HuH-7.5 (cell line): ENCODE measurements at places on chromosomes 4 and X.

DNA sequence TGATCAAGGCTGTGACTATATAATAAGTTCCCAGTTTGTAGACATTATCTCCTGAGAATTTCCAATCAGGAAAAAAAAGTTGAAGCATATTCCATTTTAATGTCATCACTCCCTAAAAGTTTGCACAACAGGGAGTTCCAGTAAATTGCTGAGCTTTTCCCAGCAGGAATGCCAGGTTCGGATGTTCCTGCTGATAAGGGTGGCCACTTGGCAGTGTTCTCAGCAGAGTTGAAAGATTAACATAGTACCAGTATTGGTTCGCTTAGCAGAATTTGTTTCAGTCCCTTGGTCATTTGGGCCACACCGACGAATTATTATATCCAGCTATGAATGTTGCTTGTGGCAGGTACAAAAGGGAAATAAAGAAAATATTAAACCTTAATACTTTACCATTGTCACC lies 5.2 kb upstream of the CXCL2 start:
- DNase-seq = no peak

- peak; percentile 92 for DNase-seq
Observed at GRCh38 chr4:1777822-1778641, 15.1 kb upstream of the FGFR3 start.

- no peak for DNase-seq
Observed at GRCh38 chrX:133177202-133177601, 41.0 kb downstream of the TFDP3 start.

- DNase-seq = no peak
Observed at GRCh38 chr4:95431678-95432077, 117.1 kb downstream of the UNC5C start.

GRCh38 chr4:74618659-74619058 lies 173.7 kb downstream of the AREG start:
- DNase-seq = no peak

- no peak for DNase-seq
Observed at GRCh38 chr4:139892973-139893736, 227.5 kb downstream of the MGST2 start.

- no peak for DNase-seq
Observed at GRCh38 chr4:181520790-181521189, 722.4 kb upstream of the TENM3 start.

DNA sequence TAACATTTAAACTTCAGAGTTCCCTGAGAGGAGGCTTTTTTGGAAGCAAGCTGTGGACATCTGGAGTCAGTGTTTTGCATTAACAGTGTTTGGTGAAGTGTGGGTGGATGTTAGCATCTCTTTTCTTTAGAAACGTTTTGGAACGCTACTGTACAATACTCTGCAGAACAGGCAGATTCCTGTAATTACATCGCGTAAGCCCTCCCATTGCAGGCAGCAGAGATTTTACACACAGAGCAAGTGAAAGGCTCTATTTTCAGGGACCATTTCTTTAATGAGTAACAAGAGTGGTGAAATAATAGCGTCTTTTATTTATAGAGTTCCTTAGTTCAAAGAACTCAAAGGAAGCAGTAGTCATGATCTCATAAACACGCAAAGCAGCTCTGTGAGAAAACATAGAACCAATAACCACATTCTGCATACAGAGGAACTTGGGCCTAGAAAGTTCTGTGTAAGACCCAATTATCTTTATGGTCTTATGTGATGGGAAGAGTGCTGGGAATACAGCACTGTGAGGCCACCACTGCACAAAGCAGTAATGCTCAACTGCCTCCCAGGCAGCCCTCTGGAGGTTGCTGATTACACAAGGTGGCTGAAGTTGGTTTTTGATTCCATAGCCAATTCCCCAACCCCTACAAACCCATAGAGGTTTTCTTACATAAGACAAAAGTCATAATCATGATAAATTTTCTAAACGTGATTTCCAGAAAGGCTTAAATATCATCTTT lies 298.7 kb upstream of the EPHA5 start:
- no peak for DNase-seq

DNA sequence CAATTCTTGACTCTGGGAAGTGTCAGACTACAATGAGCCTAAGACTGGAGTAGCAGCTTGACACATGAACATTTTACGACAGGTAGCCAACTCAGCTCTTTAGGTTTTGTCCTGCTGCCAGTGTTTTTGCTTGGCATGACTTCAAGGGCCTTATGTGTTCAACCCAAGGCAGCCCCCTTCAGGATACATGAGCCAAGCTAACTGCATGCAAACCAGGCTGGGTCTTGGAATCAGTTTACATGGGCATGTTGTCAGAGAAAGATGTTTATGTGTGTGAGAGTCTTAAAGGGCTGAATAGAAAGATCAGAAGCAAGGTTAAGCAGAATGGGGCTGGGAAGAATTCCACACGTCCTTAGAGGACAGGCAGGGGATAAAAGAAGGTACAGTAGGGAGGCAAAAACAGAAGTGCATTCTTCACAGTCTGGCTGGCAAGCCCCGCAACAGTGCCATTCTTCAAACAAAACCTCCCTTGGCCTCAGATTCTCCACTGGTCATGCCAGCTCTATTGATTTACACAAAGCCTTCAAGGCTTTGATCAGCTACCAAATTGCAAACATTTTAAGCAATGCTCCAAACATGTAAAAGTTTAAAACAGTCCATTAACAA lies 97.3 kb downstream of the NKX6-1 start:
- DNase-seq = no peak

DNA sequence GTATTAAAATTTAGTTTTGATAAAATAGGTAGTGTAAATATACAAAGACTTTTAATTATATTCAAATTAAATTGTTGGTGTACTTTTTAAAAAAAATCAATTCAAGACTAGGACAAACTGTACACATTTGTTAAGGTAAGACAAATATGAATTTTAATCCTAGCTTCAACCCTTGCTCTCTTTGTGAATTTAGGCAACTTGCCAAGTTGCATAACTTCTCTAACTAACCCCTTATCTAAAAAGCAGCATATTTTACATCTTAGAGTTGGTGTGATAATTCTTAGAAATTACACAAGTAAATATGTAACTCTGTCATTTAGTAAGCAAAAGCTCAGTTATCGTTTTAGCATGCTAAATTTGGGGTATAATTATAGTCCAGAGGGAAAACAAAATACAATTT lies 78.1 kb upstream of the FSTL5 start:
- DNase-seq = peak; percentile 14

GRCh38 chrX:16658284-16658683 lies 8.3 kb downstream of the S100G start:
- DNase-seq = no peak

DNA sequence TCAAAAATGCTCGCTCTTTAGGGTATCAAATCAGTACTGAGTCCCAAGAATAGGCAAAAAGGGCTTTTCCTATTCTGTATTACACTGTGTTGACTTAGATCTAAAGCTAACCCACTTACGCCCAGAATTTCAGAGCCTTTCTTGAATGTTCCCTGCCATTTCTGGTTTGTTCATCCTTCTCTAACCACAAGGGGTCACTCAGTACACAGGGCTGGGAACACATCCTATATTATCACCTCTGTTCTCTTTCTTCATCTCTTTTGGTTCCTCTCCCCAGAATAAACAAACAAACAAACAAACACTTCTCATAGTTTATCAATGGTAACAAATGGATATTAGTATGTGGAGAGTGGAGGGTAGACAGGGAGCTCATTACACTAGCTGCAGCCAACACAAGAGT lies 25.5 kb upstream of the MORC4 start:
- DNase-seq = peak; percentile 2

GRCh38 chrX:107470971-107471370 lies 21.5 kb downstream of the FRMPD3 start:
- no peak for DNase-seq

- DNase-seq = no peak
Observed at GRCh38 chr4:73259571-73260090, 1.0 kb upstream of the ANKRD17 start.

GRCh38 chr4:52201715-52202114 lies 150.6 kb downstream of the SPATA18 start:
- no peak for DNase-seq

- no peak for DNase-seq
Observed at GRCh38 chr4:92050875-92051274, 252.9 kb upstream of the GRID2 start.

DNA sequence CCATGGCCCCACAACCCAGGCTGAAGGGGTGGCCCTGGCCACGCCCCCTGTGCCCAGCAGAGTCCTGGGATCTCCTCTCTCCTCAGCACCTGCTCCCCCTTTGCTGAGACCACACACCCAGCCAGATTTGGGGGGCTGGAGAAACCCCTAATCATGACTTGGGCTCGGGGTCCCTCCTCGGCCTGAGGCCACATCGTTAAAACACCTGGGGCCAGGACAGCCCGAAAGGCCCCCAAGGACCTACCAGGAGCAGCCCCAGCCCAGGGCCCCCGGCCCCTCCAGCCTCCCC lies 116.7 kb downstream of the FAM53A start:
- DNase-seq = no peak

DNA sequence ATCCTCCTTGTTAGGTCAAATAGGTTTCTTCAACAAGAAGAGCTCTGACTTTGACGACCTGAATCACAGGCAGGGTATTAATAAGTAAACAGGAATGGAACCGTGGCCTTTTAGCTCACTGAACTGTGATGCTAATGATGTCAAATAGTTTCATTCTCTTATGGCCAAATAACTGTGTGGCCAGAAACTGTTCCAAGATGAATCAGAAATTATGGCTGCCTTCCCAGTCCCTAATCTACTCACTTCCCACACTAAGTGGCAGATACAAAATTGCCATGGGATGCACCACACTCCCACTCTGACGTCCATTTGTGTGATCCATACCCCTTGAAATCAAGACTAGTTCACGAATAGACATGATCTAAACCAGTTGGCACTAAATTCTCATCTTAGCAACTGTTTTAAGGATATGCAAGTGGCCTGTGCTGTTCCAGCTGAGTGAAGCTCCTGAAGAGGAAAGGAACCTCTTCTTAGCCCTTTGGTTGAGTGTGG lies 455.4 kb downstream of the IL15 start:
- no peak for DNase-seq

- no peak for DNase-seq
Observed at GRCh38 chr4:7734651-7735260, 204.9 kb downstream of the AFAP1 start.

- DNase-seq = no peak
Observed at GRCh38 chrX:150036641-150037040, 98.3 kb upstream of the EOLA2 start.

GRCh38 chr4:88897180-88897579 lies 159.8 kb downstream of the FAM13A start:
- DNase-seq = no peak

DNA sequence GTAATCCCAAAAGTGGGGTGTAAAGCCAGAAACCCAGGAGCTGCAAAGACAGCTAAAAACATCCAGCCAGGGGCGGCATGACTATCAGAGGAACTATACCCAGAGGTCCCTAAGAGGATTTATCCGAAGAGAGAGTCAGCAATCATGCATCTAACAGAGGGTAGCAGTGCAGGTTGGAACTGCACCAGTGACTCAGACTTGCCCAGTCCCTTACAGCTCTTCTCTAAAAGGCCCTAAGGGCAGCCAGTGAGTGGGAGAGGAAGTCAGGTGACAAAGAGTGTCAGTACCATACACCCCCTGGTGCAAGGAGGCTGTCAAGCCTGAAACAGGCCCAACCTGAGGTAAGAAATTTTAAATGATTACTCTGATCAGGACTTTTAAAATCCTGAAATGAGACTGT lies 88.1 kb downstream of the CAMK2D start:
- no peak for DNase-seq

DNA sequence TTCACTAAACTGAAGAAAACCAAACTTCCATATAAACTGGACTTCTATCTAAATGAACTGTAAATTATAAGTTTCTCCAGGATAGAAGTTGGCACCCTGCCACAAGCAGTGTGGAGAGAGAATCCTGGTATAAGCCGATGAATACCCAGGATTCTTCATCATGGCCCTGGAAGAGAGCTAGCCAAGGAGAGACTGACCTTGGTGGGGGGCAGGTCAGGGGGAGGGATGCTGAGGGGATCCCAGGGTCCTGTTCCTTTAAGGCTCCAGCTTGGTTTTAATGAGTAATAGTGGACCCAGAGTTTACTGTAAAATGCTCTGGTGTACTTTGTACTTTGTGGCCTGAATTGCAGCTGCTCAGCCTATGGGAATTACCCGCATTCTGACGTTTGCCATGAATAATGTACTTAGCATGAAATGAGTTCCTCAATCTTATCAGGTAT lies 16.9 kb downstream of the RASSF6 start:
- peak; percentile 15 for DNase-seq

GRCh38 chrX:18890049-18890381 lies 93.9 kb downstream of the PHKA2 start:
- DNase-seq = no peak

DNA sequence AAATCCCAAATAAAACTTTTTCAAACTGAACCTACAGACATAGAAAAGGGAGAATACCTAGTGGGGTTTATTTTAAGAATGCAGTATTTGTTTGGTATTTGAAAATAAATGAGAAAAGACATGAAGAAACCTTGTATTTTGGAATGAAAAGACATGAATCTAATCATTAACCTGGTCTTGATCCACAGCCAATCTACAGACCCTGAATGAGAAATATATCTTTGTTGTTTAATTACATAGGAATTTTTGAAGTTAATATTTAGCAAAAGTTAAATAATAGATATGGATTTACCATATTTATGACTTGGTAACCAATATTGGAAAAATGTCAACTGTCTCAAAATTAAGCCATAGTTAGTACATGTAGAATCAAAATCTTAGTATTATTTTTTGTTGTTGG lies 76.8 kb downstream of the MAGEA10 start:
- no peak for DNase-seq

- DNase-seq = no peak
Observed at GRCh38 chr4:77821775-77822174, 2.6 kb upstream of the CNOT6L start.

GRCh38 chrX:57379296-57379695 lies 92.8 kb downstream of the FAAH2 start:
- no peak for DNase-seq

DNA sequence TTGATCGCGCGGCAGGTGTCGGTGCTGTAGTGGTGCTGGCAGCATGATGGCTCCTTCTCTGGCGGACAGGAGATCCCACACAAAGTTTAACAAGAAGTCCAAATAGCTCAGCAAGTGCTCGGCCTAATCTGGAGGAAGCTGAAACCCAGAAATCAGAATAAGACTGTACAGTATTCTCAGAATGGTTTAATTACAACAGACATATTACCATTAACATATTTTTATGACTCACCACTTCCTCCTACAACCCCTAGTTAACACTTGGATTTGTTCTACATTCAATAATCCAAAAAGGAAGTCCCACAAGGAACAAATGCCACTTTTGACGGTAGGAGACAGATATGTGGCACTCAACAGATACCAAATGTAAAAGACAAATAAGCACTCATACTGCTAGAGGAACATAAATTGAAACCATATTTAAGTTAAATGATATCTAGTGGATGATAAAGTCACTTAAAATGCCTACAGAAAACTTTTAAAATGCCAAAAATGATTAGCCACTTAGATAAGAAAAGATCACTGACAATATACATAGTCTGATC lies 91.2 kb downstream of the HUWE1 start:
- no peak for DNase-seq
